H4 (cell line): ENCODE measurements at places on chromosomes 12 and 14. TPM values are rescaled to one million over a fixed set of nuclear protein-coding genes. Genes with fewer than 3 reads are reported as not detected.

GRCh38 chr14:95445676-95446075 lies 70.8 kb downstream of the SYNE3 start:
- DNase-seq: no peak

DNA sequence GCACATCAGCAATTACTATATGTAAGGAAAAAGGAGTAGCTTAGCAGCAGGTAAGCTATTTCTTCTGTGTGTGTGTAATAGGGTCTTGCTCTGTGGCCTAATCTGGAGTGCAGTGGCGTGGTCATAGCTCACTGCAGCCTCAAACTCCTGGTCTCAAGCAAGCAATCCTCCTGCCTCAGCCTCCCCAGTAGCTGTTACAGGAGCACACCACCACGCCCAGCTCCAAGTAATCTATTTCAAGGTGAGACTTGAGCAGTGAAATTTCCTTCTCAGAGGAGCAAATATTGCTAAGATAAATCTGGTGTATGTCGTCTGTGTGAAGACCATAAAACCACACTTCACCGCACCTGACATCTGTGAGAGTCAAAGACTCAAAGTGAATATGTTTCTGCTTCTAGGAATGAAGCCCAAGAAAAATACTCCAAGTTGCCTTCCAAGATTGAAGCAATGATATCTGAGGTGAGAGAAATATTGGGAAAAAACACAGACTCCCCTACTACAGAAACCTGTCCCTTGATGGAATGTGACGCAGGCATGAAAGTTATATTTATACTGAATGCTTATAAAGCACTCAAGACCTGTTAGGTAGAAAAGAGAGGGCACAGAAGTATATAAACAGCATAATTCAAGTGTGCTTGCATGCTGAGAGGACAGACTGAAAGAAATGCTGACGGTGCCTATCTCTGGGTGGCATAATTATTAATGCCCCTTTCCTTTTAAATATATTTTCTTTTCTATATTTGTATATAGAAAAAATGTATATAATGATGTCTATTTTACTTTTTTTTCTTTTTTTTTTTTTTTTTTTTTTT lies 2.5 kb upstream of the SELPLG start:
- DNase-seq: no peak

DAO gene
- total RNA-seq: not detected in 2 replicates

TRHDE gene
- total RNA-seq: 2.4 and 8.8 TPM in 2 replicates

DNA sequence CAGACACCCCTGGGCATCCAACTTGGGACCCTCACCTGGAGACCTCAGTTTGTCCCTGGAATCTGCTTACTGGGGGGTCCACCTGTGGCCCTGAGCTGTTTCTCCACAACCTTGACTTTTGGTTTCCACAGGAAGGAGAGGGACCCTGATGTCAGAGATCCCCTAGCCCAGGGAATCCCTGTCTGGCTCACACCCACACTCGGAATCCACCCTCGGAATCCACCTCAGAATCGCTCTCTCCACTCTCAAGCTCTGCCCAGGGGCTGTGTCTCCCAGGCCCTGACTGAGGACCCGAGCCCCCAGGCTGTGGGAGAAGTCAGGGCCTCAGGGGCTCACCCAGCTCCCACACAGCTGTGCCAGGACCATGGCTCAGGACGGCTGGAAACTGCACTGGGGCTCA lies 17.4 kb downstream of the LTBP2 start:
- no peak for DNase-seq

DNA sequence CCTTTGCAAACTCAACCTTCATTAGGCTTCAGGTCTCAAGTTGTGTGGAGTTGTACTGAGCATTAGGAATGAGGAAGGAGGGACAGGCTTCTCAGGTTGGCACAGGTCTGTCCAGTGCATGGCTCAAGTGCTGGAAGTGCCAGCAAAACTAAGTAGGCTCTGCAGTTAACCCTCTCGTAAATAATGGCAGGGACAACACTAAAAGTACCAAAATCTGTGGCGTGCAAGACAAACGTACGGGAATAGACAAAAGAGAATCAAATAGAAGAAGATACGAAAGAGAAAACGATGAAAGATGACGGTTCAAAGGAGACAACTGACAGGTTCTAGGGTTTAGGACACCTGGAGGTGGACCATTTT lies 612 bp downstream of the TRAPPC6B start:
- no peak for DNase-seq

DNA sequence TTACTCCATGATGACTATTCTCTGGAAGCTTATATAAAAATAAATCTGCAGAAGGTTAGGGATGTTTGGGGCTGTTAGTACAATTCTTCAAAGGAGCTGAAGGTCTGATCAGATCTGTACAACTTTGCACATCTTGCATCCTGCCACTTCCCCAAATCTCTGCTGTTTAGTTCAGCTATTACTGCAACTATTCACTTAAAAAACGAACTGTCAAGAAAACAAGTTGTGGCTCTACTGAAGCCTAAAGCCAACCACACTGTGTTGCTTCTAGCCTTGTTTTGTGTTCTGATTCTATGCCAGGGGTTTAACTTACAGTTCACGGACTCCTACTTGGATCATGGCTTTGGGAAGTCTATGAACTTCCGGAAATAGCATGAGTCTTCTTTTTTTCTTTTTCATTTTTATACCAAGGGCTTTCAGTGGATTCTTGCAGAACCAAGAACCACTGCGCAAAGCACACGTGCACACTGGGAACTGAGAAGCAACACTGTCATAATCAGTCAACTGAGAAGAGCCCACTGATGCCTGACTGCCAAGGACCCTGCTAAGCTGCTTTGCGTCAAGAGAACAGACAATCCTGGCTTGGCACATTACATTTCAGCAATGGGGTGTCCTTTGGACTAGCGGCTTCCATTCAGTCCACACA lies 66.3 kb upstream of the EEA1 start:
- DNase-seq: no peak
